ENCODE measurements at places on chromosomes 3 and 15. TPM values are rescaled to one million over a fixed set of nuclear protein-coding genes. Genes with fewer than 3 reads are reported as not detected.

The GHSR gene
- not detected for total RNA-seq

The IL17RD gene
- total RNA-seq, result 2.0 TPM

The FETUB gene
- total RNA-seq, result not detected

The PPP1R14D gene
- not detected for total RNA-seq

The GOLGA8T gene
- total RNA-seq, result not detected

The BNIP2 gene
- total RNA-seq, result 58.2 TPM

The MYH15 gene
- total RNA-seq, result under 0.01 TPM

The CMTM8 gene
- total RNA-seq, result 1.5 TPM

The WDR72 gene
- under 0.01 TPM for total RNA-seq

The TM6SF1 gene
- 4.2 TPM for total RNA-seq

The RBPMS2 gene
- 0.59 TPM for total RNA-seq

The PEX5L gene
- not detected for total RNA-seq

The SERPINI1 gene
- total RNA-seq, result 2.1 TPM

The TFDP2 gene
- 25.6 TPM for total RNA-seq
